ENCODE measurements at places on chromosomes 11 and 22. TPM values are rescaled to one million over a fixed set of nuclear protein-coding genes. Genes with fewer than 3 reads are reported as not detected.

DNA sequence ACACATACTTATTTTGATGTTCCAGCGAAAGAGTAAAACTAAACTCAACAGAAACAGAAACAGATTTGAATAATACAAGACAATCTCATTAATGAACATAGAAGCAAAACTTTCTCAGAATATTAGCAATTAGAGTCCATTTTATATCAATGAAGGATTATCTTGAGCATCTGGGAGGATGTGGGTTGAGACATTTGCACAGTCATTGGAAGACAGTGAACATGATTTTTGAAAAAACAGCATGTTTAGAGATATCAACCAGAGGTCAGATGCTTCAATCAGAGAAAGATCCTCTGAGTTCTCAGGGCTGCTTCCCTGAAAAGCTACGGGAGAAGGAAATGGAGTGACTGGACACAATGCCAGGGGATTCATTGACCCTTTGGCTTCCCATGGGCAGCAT, 35.9 kb upstream of the VPREB1 start:
- no peak for DNase-seq

DNA sequence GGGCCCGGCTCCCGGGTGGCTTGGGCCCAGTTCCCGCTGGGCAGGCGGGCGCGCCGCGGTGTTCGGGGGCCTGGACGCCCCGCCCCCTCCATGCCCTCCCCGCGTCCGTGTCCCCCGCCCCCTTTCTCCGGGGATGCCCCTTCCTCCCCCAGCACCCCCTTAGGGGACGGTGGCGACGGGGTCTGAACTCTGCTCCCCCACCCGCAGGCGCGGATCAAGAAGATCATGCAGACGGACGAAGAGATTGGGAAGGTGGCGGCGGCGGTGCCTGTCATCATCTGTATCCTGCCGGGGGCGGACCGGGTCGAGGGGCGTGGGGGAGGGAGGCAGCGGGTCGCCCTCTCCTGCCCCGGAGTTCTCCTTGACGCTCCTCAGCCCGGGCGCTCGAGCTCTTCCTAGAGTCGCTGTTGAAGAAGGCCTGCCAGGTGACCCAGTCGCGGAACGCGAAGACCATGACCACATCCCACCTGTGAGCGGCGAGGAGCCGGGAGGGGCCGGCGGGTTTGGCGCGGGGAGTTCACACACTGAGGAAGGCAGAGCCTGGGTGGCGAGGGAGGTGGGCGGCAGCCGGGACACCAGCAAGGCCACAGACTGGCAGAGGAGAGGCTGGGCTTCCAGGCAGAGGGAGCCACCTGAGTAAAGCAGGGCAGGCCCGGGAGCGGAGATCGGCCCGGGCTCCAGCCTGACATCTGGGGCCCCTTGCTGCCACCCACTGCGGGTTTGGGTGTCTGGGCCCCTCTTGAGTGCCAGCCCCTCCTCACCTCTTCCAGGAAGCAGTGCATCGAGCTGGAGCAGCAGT, 546 bp downstream of the DRAP1 start:
- DNase-seq: no peak

GRCh38 chr11:27187075-27187847, 146.6 kb downstream of the BBOX1 start:
- no peak for DNase-seq

The PNPLA3 gene
- 2.8 TPM for total RNA-seq

- DNase-seq: no peak
Measured at GRCh38 chr11:9138133-9138453, 46.7 kb upstream of the SCUBE2 start.

GRCh38 chr11:75188671-75189070, 37.8 kb downstream of the SLCO2B1 start:
- no peak for DNase-seq

GRCh38 chr11:104534278-104534677, 364.0 kb downstream of the CASP12 start:
- DNase-seq: no peak

- DNase-seq: no peak
Measured at GRCh38 chr11:9756461-9756860, 92.6 kb downstream of the SWAP70 start.

GRCh38 chr11:82384308-82384707, 349.4 kb downstream of the FAM181B start:
- DNase-seq: no peak

- DNase-seq: peak; percentile 24
Measured at GRCh38 chr11:13335319-13335718, 57.7 kb downstream of the BMAL1 start.

GRCh38 chr22:42720263-42721044, at the start of gene A4GALT:
A4GALT (minus strand) TSS chr22:42720870; CDS start chr22:42693951, 26,919 bp downstream.
- no peak for DNase-seq

The OTOG gene
- total RNA-seq: not detected

- DNase-seq: no peak
Measured at GRCh38 chr11:47786373-47786772, 19.2 kb upstream of the FNBP4 start.

The MOV10L1 gene
- 26.0 TPM for total RNA-seq

DNA sequence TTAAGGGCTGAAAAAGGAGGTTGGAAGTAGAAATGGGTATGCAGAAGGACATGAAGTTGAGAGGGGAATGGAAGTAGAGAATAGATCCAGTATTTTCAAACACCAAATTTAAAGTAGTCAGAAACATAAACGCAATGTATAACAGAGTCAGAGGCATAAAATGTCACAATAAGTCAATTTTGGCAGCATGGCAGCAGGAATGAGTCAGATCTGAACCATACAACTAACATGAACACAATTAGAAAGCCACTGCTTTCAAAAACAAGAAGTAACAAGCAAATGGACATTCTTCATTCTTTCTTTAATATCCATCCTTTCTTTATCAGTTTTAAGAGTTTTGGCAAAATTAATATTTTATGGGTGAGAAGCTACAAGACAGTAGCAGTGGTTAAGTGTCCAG, 2.5 kb downstream of the CHORDC1 start:
- DNase-seq: no peak

- DNase-seq: no peak
Measured at GRCh38 chr22:46977656-46978343, 215.3 kb downstream of the TBC1D22A start.

DNA sequence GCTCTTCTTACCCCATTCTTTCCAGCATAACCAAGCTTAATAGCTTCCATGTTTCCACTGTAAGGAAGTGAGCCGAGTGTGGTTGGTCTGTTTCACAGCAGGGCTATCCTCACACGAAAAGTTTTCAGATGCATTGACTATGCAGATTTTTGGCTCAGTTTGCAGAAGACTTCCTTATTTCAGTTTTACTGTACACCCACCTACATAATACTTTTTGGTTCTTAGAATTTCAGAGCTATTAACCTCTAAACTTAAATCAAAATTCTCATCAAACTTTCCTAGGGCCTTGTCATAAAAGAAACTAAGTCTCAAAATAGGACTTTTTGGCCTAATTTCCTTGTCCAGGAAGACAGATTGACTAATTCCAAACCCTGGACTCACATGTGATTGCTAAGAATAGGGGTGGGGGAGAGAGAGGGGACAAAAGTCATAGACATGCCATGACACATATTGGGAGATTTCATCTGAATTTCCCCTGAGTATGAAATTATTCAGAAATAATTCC, 7.3 kb upstream of the EHF start:
- DNase-seq: no peak

The SHANK2 gene
- total RNA-seq: not detected

The ALG9 gene
- 23.3 TPM for total RNA-seq

GRCh38 chr11:114673661-114674060, 4.7 kb upstream of the NXPE2 start:
- DNase-seq: no peak

The CRYBB3 gene
- not detected for total RNA-seq

The HIRA gene
- 22.8 TPM for total RNA-seq

- DNase-seq: no peak
Measured at GRCh38 chr22:50201191-50202129, 649 bp downstream of the SELENOO start.

- DNase-seq: no peak
Measured at GRCh38 chr11:74276581-74276980, 34.9 kb downstream of the P4HA3 start.

Data from pulmonary artery endothelial cell (primary cell).